ENCODE measurements at places on chromosomes 11 and 22.

GRCh38 chr11:129917231-129917630 lies 21.9 kb upstream of the NFRKB start:
- peak; percentile 71 for DNase-seq

- DNase-seq = no peak
Observed at GRCh38 chr11:122153746-122154145, 37.7 kb upstream of the BLID start.

GRCh38 chr11:101582989-101583250 lies 887 bp downstream of the TRPC6 start:
- DNase-seq = no peak

- DNase-seq = no peak
Observed at GRCh38 chr11:78438298-78438975, 20.8 kb upstream of the GAB2 start.

DNA sequence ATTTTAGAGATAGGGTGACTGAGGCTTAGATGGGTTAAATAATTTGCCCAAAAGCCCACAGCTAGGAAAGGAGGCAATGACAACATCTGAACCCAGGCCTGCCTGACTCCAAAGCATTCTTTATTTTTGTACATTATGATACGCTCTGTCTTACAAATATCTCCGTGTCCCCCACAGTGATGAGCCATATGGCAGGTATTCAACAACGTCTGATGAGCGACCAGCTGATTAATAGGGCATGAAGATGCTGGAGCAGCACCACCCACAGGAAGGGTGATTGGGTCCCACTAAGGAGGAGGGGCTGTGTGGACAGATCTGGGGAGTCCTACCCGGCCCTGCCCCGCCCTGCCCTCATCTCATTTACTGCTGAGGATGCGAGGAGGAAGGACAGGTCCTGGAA lies 380.6 kb downstream of the CADM1 start:
- no peak for DNase-seq

DNA sequence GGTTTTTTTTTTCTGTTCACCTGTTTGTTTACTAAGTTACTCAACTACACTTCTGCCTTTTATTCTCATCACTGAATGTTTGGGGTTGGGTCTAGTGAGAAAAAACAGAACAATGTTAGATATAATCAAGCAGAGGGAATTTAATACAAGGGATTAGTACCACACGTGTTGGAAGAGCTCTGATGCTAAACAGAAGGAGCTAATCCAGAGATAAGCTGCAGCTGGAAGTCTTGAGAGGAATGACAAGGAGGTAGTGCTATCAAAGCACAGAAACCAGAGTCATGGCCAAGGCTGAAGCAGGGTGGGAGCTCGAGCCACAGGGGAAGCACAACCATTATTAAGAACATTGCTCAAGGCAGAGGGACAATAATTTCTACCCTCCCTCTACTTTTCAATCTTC lies 604.1 kb upstream of the ANO5 start:
- no peak for DNase-seq

- no peak for DNase-seq
Observed at GRCh38 chr11:120793806-120794479, 230.0 kb upstream of the TBCEL start.

DNA sequence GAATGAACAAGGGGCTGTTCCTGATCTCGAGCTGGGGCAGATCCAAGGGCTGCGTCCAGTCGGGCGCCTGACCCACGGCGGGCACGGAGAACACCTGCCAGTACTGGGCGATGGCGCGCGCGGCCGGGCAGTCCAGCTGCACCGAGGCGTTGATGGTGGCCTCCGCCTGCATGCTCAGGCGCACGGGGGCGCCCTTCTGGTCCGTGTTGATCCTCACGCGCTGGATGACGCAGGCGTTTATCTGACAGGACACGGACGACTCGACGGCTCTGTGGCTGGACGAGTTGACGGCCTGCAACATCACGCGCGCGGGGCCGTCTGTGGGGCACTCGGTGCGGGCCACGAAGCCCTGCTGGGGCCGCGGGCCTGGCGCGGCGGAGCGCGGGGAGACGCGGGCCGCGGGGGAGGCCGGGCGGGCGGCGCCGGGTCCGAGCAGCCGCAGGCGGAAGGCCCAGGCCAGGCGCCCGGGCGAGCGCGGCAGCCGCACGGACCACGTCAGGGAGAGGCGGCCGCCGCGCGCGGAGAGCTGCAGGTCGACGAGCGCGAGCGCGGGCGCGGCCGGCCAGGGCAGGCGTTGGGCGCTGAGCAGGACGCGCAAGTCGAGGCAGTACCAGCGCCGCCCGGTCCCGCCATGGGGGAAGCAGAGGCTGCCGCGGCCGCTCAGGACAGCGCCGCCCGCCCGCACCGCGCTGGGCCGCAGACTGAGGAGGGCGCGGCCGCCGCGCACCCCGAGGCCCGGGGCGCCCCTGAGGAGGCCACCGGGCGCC lies 511 bp downstream of the PKDREJ start:
- peak; percentile 29 for DNase-seq

- DNase-seq = peak; percentile 72
Observed at GRCh38 chr11:58629857-58630256, 7.4 kb downstream of the CNTF start.

DNA sequence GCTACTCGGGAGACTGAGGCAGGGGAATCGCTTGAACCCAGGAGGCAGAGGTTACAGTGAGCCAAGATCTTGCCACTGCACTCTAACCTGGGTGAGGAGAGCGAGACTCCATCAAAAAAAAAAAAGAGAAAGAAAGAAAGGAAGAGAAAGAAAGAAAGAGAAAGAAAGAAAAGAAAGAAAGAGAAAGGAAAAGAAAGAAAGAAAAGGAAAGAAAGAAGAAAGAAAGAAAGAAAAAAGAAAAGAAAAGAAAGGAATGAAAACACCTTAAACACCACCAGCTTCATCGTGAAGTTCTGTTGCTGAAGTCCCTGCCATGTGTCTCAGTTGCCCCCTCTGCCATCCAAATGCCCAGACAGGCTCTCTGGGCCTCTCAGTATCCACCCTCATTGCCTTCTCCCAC lies 9.9 kb upstream of the CXCR5 start:
- DNase-seq = no peak

- DNase-seq = peak; percentile 91
Observed at GRCh38 chr11:103947546-103947919, 88.9 kb upstream of the DDI1 start.

- DNase-seq = no peak
Observed at GRCh38 chr11:87754685-87755084, 420.6 kb downstream of the RAB38 start.

GRCh38 chr11:1873048-1873812 lies 18.5 kb downstream of the PRR33 start:
- DNase-seq = peak; percentile 60

DNA sequence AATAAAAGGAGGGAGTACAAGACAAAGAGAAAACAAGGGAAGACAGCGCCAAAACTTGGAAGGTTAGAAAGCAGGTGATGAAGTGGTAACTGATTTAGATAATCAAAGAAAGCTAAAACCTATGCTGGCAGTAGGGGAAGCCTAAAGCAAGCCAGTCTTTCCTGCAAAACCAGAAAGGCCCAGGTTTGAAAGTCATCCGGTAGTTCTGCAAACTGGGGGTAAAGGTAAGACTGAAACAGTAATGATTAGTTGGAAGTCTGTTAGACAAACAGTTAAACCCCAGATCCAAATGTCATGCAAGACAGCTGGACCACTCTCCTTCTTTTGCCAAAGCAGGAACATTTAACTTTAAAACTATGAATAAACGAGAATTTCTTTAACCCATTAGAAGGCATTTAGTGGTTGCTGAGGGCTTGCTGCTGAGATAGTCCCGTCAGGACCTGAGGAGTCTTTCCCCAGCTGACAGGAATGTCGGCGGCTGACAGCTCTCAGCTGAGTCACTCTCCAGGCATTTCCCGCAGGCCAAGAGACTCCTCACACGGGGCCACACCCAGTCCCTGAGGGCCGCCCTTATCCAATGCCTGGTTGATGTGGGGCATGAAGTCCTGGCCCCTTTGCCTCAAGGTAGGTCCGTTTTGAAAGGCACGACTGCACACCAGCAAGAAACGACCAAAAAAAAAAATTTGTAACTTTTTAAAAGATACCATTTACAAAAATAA lies 36.3 kb upstream of the CFAP300 start:
- DNase-seq = peak; percentile 85

GRCh38 chr22:26484360-26484706 lies 656 bp downstream of the SRRD start:
- no peak for DNase-seq

DNA sequence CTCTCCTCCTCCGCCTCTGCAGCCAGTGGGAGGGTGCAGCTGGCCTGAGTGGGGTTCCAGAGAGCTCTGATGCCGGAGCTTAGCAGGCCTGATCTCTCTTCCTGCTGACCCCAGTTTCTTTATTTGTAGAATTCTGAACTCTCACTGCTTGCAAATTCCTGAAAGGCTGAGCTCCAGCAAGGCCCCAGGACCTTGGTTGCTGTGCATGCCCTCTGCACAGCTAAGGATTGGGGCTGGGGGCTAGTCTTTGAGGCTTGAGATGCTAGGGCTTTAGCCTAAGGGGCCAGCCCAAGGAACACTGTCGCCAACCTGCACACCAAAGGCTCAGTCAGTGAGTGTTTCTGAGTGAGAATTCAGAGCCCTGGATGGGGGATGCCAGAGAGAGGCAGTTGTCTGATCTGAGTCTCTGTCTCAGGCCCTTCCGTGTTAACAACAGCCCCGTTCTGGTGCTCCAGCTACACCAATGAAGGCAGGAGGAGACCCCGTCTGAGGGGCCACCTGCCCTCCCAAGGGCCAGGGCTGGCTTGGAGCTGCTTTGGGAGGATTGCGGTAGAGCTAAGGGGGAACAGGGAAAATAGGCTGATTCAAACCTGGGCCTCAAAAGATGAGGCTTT lies 106.0 kb upstream of the LMO1 start:
- no peak for DNase-seq

DNA sequence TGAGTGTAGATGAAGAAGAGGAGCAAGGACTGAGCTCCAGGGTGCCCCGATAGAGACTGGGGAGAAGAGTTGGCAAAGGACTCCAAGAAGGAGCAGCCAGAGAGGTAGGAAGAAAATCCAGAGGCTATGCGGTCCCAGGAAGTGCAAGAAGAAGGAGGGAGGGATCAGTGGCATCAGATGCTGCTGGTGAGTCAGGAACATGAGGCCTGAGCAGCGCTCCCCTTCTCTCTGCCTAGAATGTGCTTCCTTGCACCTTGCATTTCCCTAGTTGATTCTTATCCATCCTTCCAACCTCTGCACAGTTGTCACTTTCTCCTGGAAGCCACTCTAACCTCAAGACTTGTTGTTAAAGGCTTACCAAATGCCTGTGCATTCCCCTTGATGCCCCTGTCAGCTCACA lies 21.3 kb downstream of the KCNC1 start:
- DNase-seq = no peak

DNA sequence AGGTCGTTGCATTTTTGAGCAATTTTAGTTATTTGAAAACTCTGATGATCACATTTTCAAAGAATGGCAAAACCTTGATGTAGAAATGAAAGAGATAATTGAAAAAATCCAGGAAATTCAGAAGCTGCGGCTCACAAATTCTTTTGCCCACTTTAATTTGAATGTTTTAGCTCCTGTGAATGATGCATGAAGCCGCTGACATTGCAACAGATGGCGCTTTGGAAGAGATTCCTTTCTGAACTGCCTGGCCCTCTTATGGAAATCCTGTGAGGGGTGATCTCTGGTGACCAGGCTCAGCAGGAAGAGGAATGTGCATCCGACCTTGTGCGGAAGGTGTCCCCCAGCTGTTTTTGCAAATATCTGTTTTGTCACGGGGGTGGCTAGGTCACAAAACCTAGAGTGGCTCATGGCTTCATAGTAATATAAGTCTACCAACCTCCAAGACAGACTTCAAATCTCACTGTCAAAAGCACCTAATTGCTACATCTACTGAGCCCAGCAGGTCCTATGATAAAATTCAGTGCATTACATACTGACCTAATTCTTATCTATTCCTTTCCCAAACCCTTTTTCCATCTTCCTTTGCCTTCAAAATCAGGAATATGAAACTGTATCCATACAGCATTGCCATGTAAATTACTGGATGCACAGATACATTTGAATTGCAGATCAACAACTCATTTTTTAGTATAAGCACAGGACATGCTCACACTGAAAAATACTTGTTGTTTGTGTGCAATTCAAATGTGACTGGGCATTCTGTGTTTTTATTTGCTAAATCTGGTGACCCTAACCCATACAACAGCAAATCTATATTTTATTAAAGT lies 412.7 kb downstream of the ETS1 start:
- DNase-seq = peak; percentile 46

GRCh38 chr11:77411137-77411707 lies 62.7 kb downstream of the PAK1 start:
- DNase-seq = peak; percentile 33

GRCh38 chr11:12950670-12951069 lies 58.4 kb upstream of the RASSF10 start:
- peak; percentile 49 for DNase-seq

DNA sequence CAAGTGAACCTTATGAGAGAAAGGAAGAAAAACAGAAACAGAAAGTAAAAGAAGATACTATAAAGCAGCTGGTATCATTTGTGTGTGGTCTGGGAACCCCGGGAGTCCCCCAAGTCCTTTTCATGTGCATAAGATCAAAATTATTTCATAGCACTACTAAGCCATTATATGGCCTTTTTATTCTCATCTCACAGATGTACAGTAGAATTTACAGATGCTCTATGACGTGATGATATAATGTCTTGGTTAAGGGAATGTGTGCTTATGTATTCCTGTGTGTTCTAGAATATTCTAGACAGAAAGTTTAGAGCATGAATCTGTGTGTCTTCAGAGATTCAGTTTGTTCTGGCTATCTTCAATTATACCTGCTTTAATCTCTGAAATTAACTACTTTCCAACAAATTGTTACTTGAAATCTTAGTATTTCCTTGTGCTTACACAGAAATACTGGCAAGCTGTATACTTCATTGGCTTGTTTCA lies 8.6 kb upstream of the TPP1 start:
- no peak for DNase-seq

- DNase-seq = no peak
Observed at GRCh38 chr11:78472905-78473304, 55.3 kb upstream of the GAB2 start.

- peak; percentile 30 for DNase-seq
Observed at GRCh38 chr11:110000850-110001249, 92.3 kb upstream of the ZC3H12C start.

- no peak for DNase-seq
Observed at GRCh38 chr11:102385085-102386007, 38.3 kb downstream of the BIRC2 start.
